ENCODE measurements at places on chromosomes 16 and 17.

DNA sequence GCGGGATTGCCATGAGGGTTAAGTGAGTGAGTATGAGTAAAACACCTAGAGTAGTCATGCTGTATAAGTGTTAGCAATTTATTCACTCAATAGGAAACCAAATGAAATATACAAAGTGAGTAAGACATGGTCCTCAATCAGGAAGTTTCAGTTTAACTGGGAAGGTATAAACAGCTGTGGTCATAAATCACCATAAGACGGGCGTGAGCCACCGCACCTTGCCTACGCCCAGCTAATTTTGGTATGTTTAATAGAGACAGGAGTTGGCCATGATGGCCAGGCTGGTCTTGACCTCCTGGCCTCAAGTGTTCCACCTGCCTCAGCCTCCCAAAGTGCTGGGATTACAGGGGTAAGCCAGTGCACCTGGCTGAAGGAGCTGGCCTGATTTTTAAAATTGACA is 27.0 kb downstream of the RNF135 start:
- no peak for DNase-seq

DNA sequence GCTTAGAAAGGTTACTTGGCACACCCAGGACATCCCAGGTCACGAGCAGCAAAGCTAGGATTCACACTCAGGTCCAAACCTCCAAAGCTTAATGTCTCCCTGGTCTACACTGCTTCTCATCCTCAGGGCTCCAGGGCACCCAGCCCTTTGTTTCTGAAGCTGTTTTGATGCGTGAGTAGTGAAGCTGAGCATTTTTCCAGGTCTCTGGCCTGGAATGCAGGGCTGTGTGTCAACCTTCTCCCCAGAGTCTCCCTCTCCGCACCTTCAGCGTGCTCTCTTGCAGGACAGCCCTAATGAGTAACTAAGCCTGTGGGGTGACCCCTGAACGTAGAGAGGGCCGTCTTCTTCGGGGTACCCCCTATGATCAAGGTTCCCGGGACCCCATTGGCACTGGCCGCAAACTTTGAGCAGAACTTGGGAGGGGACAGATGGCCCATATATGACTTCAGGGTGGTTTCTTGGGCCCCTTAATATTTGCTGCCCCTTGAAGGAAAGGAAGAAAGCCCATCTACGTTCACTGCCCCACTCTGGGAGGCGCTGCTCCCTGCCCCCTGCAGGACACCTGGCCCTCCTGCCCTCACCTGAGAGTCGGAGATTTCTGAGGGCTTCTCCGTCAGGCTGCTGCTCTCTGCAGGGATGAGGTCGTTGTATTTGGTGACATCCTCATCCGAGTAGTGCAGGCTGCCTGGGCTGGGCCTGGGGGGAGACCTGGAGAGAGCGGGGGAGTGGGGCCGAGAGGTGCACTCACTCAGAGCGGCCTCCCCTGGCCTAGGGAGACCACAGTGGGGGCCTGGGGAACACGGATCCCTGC is 36.4 kb upstream of the CDC42EP4 start:
- DNase-seq, result no peak

- no peak for DNase-seq
Observed at GRCh38 chr16:67457611-67458010, 23.3 kb downstream of the ATP6V0D1 start.

DNA sequence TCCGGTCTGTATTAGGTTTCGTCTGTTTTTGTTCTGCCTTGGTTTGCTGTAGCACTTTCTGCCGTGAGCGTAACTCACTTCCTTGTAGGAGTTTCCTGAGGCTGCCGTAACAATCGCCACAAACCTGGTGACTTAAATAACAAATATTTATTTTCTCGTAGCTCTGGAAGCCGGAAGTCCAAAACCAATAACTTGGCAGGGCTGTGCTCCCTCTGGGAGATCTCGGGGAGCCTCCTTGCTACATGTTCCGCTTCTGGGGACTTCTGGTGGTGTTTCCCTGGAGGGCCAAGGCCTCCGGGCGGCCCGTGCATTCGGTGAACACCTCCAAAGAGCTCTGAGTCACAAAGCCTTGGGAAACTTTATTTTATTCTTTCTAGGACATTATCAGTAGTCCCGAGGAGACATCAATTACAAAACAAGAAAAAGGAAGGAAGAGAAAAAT is 6.8 kb upstream of the WDR45B start:
- DNase-seq, result no peak

GRCh38 chr17:30117675-30118081 is 1.1 kb downstream of the NSRP1 start:
- DNase-seq, result no peak

DNA sequence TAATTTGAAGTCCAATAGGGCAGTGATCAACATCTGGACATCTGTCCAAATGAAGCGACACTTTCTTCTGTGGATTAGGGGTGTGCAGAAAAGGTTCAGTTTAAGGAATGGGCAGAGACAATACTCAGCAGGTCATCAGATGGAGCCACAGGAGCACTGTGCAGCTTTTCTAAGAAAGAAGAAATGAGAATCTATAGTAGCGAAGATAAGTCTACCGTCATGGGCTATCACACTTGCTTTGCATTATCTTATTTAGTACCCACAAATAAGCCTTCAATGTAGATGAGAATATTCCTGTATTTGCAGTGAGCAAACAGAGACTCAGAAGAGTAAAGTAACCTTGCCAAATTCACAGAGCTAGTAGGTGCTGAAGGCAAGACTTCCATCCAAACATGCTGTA is 412.0 kb upstream of the GOT2 start:
- no peak for DNase-seq

- DNase-seq, result no peak
Observed at GRCh38 chr16:24580665-24581064, 41.3 kb downstream of the RBBP6 start.

DNA sequence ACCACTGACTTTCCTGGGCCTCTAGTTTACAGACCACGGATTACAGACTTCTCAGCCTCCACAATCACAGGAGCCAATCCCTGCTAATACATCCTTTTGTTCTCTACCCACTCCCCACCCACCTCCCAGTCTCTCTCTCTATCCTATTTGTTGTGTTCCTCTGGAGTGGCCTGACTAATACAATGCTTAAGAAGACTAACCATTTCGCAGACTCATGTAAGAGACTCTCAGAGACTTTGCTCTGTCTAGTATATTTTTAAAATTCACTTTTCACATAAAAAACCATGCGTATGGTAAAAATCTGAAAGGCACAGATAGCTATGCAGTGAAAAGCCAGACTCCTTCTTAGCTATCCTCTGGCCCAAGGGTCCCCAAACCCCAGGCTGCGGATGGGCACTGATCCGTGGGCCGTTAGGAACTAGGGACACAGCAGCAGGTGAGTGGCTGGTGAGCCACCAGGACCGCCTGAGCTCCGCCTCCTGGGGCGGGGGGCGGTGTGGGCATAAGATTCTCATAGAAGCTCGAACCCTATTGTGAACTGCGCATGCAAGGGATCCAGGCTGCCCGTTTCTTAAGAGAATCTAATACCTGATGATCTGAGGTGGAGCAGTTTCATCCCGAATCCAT is 7.6 kb downstream of the PIK3R6 start:
- no peak for DNase-seq

DNA sequence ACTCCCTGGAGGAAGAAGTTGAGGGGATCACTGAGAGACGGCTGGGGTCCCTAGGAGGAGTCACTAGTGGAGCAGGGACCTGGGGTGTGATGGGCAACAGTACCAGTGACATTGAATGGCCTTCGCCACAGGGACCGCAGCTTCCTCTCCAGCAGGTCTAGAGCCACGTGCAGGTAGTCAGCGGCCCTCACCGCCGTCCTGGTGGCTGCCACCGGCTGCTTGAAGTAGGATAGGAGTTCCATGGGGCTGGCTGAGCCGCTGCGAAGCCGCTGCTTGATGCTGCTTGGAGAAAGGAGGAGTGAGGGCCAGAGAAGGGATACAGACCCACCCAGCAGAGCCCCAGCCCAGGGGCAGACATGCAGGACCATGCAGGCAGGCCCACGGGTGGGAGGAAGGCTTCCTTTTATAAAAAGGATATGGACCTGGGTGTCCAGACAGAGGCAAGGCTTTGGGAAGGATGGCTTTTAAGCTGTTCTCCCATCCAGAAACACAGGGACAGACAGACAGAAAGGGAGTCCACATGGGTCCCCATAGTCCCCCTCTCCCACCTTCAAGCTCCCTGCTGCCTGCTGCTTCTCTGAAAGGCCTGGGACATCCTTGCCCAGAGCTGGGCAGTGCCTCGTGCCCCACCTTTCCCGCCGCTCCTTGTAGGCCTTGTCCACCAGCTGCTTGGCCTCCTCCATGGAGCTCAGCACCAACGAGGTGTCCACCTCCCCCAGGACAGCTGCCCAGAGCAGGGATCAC is 827 bp downstream of the MPO start:
- DNase-seq, result peak; percentile 47

Measured in D341Med (cell line).